ENCODE measurements at places on chromosomes 6 and 20. TPM values are rescaled to one million over a fixed set of nuclear protein-coding genes. Genes with fewer than 3 reads are reported as not detected.

Gene METTL24
- polyA plus RNA-seq = 3.7 TPM

Gene BMP5
- 92.3 TPM for polyA plus RNA-seq

Gene BMP2
- 17.0 TPM for polyA plus RNA-seq

Gene PDE7B
- polyA plus RNA-seq = 4.7 TPM

Gene HRH3
- polyA plus RNA-seq = not detected

Gene SLC52A3
- polyA plus RNA-seq = 0.61 TPM

Gene SNAP91
- 1.2 TPM for polyA plus RNA-seq

Gene DNAAF9
- 19.5 TPM for polyA plus RNA-seq

Gene SLCO4A1
- 0.48 TPM for polyA plus RNA-seq

Gene GABRR1
- polyA plus RNA-seq = not detected

GRCh38 chr20:16526433-16527380, 46.5 kb downstream of the KIF16B start:
- DNase-seq = no peak

DNA sequence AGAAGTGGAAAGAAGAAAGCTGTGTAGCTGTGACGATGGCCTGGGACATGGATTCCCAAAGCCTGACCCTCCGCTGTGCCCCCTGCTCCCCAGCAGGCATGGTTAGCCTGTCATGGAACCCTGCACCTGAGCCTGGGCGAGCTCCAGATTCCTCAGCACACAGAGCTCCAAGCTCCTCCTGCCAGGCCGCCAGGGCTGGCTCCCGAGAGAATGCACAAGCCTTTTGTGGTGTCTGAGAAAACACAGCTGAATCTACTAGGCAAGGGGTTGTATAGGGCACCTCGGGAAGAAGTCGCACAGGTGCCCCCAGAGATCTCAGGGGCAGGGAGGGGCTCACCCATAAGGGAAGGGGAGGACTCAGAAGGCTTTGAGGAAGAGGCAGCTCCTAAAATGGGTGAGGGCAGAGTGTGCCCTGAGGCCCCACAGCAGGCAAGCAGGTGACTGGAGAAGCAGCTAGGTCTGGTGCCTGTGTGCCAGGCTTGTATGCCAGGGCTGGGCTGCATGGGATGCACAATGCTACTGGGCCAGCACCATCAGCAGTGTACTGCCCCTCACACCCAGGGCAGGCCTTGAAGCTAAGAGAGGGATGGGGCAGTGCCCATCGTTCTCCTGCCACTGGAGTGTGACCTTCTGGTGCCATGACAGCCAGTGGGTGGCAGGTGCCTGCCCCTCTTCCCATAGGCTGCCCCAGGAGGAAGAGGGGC, 64.3 kb upstream of the CD93 start:
- DNase-seq = no peak

DNA sequence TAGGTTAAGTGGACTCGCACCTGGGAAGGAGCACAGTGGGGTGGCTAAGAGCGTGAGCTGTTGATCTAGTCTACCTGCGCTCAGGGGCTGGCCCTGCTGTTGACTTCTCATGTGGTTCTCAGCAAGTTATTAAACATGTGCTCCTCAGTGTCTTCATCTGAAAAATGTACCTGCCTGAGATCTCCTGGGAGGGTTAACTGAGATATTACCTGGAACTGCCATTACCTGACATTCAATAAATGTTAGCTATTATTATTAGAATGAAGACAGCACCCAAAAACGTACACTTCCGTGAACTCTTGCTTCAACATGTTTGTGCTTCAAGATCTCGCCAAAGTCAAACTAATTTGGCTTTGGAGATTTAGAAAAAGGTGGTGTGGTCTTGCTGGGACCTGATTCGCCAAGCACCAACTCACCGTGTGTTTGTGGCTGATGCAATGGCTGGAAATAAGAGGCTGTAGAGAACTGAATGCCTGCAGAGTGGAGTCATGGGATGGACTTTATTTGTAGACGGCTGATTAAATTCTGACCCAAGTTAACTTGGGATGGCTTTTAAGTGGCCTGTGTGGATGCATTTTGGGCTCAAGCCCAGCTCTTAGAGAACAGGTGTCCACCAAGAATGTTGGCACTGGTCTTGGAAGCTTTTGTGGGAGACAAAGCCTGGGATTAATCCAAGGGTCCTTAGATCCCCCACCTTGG, 692.9 kb downstream of the QKI start:
- DNase-seq = no peak

DNA sequence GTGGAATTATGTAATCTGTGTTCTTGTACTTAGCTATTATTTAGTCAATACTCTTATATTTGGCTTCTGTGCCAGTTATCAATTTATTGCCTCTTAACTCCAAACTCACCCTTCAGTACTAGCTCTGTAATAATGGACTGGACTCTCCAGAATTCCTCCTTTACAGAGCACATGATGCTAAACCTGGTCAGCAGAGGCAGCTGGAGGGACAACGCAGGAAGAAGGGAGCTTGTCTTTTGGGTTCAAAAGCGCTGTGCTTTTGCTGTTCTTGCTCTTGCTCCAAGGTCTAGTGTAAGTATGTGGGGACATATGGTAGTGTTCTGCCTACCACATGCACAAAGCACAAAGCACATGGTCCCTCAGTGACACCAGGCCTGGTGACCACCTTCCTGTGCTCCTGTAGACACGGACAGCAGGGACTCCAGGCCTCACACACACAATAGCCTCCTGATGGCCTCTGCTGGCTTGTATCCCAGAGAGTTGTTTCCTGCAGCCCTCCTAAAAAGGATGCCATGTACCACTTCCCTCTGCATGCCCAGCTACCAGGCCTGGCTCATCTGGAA, 46.1 kb downstream of the CHD6 start:
- DNase-seq = no peak

DNA sequence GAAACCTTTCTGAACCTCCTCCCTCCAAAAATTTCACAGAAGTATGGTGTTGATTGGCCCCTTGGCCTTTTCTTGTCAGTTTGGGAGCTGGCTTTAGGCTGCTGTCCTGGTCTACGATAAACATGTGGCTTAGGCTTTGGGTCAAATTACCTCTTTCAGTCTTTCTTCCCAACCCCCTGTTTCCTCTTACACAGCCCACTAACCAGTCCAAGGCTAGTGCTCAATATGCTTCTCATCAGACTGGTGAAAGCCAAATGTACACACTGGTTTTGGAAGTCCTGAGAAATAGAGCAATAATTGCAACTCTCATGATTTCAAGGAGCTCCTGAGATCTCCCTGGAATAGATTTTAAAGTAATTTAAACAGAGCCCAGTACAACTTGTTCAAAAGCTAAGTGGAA, 933.7 kb upstream of the GJE1 start:
- DNase-seq = no peak

GRCh38 chr6:139982195-139982594, 607.7 kb upstream of the CITED2 start:
- no peak for DNase-seq

DNA sequence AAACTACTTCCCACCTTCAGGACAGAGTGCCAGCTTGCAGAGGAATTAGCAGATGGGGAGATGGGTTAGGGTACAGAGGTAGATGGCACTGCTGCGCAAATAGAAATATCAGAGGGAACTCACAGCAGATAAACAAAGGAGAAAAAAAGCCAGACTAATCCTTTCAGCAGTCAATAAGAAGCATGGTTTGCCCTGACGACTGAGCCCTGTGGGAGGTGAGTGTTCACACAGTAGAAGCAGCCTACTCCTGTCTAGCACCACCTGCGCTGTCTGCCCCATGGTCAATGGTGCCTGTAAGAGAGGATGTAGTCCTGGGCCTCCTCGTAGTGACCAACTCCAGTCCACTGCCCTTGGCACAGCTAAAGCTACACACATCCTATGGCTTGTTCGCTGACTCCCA, 174.1 kb downstream of the IBTK start:
- no peak for DNase-seq

DNA sequence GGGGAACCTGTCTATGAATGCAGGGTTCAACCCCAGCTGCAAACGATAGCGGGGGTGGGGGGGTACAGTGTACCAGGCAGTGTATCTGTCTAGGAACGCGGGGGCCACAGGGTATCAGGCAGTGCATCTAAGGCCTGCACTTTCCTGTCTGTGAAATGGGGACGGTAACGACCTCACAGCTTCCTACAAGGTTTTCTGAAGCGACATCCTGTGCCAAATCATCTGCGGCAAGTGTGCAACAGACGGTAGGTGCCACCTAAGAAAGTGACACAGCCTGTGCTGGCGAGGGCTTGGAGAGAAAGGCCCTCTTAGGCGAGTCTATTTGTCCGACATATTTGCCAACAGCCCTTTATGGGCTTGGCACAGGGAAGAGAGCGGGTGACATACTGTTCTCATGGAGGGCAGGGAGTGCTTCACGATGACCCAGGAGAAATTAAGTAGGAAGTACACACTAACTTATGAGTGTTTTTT, 3.8 kb downstream of the DIDO1 start:
- no peak for DNase-seq

DNA sequence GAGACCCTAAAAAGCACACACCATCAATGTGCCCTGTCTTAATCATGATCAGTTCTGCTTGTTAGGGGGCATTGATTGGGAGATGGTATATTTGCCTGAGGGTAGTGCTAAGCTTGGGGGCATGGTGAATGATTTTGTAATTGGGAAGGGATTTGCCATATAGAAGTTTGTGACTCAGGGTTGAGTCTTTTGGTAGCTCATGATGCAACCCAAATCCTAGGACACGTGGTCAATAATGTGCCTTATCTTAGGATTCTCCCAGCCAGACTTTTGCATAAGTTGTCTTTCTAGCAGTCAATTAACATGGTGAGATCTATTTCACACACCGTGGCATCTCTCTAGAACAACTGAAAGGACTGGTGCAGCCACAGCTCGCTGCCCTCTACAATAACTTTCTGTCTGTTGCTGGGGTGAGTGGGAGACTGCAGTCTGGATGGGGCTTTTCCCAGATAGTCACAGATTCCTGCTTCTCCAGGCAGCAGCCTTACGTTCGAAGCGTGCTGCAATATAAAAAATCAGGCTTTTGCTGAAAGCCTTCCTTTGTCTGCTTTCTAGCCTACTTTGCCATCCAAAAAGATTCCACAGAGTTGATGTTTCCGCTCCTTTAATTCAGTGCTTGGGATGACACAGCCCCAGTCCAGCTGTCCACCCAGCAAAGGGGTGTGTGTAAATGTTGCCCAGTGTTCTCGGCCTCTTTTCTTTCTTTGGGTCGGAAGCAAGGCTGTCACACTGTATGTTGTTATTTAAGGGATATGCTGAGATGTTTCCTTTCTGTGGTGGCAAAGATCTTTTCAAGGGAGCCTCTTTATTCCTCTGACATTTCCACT, 58.9 kb downstream of the ID4 start:
- no peak for DNase-seq

DNA sequence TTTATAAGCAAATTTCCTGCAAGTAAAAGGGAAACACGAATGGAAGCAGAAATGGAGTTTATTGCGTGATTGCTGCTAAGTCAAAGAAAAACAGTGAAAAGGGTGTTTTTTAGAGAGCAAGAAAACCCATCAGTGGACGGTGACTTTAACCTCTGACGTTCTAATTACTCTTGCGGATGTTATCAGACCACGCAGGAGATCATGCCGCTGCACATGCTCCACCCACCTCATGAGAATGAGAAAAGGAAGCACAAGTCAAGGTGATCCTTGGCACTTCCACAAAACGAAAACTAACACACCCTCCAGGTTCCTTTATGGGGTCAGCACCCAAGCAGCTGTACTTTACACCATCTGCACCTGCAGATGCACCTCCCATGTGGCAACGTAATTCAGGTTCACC, 45.0 kb downstream of the LYRM4 start:
- DNase-seq = no peak

- DNase-seq = no peak
Observed at GRCh38 chr6:32603888-32604287, 14.2 kb upstream of the HLA-DRB1 start.

DNA sequence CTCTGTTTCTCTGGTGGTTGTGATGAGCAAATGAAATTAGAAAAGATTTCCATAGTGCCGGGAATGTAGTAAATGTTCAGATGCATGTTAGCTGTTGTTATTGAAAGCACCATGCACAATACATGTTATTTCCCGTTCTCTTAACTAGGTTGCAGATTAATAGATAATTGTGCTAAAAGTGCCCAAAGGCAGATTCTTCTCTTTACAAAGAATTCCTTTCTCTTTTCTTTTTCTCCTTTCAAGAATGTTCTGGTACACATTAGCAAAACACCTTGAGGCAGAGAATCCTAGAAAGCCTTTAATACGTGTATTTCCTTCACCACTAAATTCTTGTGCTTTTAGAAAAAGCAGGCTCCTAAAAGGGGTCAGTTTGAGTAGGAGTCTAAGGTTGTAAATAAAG, 121.1 kb upstream of the ASF1A start:
- DNase-seq = no peak

GRCh38 chr20:44471481-44471882, 4.2 kb upstream of the TTPAL start:
- no peak for DNase-seq

DNA sequence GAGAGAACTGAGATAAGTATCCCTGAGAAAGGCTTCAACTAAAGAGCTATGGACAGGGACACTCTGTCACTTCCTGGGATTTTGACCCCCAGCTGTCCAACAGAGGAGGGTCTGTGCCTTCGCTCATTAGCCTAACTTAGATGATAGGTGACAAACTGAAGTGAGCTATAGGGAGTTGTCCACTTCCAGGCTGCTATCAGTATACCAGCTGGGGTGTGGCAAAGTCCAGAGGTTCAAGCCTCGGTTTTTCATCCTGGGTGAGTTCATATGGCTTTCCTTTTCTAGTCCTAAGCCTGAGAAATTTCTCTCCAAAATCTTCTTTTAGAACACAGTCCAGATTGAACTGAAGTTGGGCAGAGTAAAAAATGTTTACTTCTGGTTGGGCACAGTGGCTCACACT, 5.9 kb upstream of the PAQR8 start:
- DNase-seq = no peak

- no peak for DNase-seq
Observed at GRCh38 chr6:208938-209337, 83.3 kb upstream of the DUSP22 start.

DNA sequence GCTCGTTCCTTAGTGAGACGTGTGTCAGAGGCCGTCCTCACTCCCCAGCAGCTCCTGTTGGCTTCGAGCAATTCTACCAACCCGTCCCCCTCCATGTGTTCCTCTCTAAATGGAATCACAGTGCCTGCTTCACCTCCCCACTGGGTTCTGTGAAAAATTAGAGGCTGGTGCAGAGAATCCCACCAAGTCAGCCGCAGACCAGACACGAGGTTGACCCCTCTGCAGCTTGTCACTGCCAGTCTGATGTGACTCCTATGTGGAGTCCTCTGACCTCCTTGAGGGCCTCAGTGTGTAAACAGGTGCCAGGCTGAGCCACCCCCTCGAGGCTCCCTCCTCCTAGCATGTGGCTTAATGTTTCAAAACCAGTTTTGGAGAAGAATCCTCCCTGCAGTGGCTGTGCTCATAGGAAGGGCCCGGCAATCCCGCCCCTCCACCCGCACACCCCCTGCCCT, 12.6 kb upstream of the IRF4 start:
- DNase-seq = no peak
